ENCODE measurements at places on chromosomes 5 and 9.

DNA sequence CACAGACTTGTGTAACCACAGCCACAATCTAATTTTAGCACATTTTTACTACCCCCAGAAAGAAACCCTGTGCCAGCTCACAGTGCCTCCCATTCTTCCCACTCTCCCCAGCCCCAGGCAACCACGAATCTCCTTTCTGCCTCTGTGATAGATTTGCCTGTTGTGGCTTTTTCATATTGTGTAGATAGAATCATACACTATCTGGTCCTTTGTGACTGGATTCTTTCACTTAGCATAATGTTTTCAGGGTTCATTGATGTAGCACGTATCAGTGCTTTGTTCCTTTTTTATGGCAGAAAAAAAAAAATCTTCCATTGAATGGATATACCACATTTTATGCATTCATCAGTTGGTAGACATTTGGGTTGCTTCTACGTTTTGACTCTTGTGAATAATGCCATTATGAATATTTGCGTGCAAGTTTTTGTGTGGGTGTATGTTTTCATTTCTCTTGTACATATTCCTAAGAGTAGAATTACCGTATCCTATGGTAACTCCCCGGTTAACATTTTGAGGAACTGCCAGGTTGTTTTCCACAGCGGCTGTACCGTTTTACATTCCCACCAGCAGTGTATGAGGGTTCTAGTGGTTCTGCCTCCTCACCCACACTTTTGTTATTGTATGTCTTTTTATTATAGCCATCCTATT, 64.5 kb downstream of the RCL1 start:
- no peak for DNase-seq

GRCh38 chr9:135797507-135798262, 95.7 kb downstream of the KCNT1 start:
- DNase-seq, result peak; percentile 74

DNA sequence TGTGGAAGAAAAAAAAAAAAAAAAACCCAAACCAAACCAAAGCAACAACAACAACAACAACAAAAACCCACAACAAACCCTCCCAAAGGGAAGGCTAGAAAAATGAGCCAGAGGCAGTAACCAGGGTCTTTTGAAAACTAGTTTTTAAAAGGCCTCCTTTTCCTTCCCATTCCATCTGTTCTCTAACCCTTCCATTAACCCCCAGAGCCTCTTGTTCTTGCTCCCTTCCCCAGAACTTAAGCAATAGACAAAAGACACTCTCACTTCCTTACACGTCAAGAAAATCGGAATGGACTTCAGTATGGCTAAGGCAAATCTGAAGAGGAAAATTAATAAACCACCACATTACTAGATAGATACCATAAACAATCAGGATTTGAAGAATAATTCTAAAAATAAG, 292.8 kb downstream of the ARL15 start:
- DNase-seq, result no peak

DNA sequence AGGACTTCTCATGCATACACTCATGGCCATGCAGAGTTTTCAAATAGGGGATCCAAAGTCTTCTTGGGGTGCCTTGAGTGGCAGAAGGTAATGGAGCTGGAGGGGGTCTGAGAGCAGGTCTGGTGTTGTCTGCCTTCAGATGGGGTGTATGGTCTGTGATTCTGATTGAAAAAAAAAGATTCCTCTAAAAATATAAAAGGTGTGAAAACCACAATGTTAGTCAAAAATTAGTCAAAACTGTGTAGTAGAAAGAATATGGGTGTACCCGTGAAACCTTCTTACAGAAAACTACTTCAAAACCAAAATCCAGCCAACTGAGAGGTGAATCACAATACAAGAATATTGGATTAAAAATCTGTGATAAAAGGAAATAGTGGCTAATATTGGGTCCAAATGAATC, 20.1 kb downstream of the DOCK2 start:
- no peak for DNase-seq

Measured in K562 (cell line).